ENCODE measurements at places on chromosomes 6 and 20. TPM values are rescaled to one million over a fixed set of nuclear protein-coding genes. Genes with fewer than 3 reads are reported as not detected.

The OR2J3 gene
- polyA plus RNA-seq: not detected

The OR2B6 gene
- polyA plus RNA-seq: 0.42 TPM

The COL12A1 gene
- 0.03 TPM for polyA plus RNA-seq

The SLC17A1 gene
- polyA plus RNA-seq: not detected

The GCNT2 gene
- polyA plus RNA-seq: 0.13 TPM

The RAB5IF gene
- polyA plus RNA-seq: 108 TPM

The TAF11 gene
- polyA plus RNA-seq: 29.3 TPM

The SAMD3 gene
- 15.8 TPM for polyA plus RNA-seq

The SIRPD gene
- not detected for polyA plus RNA-seq

The ZBTB9 gene
- 5.9 TPM for polyA plus RNA-seq
